ENCODE measurements at places on chromosomes 3 and 15.

GRCh38 chr15:41822471-41822870 is 5.4 kb upstream of the JMJD7 start:
- DNase-seq = no peak

DNA sequence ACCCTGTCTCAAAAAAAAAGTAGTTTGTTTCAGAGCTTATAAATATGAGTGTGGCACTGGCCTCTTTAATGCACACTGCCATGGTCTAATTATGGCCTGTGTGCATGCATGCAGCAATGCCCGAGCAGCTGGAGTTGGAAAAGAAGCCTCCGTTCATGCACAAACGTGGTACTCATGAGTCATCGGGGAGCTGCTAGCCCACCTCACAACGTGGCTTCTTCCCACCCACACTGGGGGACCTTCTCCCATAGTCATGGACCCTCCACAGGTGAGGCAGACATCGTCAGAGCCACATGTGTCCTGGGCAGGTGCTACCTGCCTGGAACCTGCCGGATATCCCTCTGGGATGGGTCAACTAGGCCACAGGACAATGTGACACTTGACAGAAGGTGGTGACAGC is 66.7 kb downstream of the ATP10A start:
- DNase-seq = no peak

DNA sequence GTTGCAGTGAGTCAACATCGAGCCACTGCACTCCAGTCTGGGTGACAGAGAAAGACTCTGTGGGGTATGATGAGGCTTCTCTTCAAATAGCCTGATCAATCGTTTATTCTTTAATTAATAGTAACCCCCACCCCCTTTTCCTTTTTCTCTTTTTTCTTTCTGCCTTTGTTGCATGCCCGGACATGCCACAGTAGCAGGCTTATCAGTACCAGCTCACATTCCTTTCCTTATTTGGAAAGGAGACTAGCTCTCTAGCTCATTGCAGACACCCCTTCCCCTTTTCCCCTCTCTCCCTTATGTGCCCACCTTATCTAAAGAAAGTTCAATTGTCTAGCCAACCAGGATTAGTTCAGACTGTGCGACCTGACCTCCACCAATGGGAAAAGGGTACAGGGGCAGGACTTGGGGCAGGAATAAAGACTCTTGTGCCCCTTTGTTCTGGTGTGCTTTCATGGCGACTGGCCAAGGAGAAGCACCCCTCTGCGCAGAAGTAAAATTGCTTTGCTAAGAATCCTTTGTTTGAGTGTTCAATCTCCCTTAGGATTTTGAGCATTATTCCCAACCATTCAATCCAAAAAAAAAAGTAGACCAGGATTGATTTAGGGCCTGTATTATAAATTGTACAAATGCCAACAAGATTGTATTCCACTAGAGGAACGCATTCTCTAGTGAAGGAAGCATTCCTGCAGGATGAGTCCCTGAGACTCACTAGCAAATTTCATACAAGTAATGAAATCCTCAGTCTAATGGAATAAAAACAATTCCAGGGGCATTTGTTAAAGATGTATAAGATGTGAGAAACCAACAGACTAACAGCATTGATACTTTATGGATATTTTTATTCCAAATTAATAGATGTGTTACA is 95.8 kb upstream of the SNRPN start:
- DNase-seq = no peak

DNA sequence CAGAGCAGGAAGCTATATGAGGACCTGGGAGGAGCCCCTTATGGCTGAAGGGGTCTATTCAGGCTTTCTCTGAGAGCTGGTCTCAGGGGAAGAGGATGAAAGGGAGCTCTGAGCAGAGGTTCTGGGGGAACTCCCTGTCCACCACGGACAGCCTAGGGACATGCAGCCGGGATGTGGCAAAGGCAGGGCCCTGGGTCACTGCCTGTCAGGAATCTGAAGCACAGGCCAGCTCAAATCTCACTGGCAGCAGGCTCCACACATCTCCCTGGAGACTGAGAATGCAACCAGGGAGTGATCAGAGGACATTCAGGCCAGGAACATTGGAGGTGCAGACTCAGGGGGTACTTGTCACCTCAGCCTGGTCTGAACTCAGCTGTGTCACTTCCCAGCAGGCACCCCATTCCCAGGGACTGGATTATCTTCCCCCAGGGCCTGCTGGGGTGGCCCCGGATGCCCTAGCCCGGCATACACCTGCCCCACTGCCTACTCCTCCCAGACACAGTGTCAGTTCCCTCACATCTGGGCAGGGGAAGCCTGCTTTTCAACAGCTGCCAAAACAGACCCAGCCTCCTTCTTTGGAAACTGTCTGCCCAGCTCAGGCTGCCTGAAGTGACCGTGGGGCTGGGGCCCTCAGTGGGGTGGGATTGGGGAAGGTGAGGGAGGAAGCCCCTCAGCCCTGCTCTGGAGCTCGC is 18.3 kb upstream of the SEMA3F start:
- DNase-seq = no peak

GRCh38 chr15:81504170-81504905 is 130.3 kb upstream of the TMC3 start:
- DNase-seq = no peak

GRCh38 chr15:48449734-48450133 is 118.5 kb downstream of the DUT start:
- no peak for DNase-seq

DNA sequence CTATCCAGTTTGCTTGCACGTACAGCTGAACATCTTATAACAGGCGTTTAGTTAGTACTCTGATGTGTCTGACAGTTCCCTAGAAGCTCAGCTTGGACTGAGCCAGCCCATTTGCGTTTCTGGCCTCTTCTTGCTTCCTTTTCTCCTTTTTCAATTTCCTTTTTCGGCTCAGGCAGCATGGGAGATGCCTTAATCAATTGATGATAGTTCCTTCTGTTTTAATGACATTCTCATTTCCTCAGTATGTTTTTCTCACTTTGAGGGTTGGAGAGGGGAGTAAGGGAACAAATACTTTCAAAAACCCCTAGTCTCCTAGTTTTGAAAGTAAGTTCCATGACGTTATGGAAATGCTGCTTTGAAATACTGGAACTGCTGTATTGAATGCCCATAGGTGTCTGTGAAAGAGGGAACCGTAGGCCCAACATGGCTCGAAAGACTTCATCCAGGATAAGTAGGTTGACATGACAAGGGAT is 18.9 kb downstream of the IL1RAP start:
- no peak for DNase-seq

DNA sequence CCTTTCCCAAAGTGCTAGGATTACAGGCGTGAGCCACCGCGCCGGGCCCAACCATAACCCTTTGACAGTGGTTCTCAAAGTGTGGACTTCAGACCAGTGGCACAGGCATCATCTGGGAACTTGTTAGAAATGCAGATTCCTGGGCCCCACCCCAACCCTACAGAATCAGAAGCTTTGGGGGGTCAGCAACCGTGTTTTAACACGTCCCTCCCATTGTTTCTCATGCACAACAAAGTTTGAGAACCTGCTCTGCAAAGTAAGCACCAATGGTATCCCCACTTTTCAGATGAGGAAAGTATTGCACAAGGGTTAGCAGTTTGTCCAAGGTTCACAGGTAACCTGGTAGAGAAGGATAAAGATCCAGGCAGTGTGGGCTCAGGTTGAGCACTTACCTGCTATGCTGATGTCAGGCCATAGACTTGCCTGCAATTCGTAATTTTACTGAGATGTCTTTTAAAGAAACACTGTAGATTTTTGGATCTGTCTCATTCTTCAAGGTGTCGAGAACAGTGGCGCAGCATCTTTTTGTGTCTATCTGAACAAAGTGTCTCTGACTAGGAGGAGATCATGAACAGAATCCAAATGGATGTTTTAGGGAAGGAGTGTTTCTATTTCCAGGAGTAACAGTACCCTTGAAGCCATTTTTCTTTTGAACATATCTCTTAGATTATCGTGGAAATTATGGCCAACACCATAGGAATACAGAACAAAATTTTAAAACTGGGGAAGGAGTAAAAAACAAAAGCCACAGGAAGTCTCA is 2.5 kb downstream of the GXYLT2 start:
- no peak for DNase-seq

- DNase-seq = no peak
Measured at GRCh38 chr3:380801-381200, 184.2 kb downstream of the CHL1 start.

DNA sequence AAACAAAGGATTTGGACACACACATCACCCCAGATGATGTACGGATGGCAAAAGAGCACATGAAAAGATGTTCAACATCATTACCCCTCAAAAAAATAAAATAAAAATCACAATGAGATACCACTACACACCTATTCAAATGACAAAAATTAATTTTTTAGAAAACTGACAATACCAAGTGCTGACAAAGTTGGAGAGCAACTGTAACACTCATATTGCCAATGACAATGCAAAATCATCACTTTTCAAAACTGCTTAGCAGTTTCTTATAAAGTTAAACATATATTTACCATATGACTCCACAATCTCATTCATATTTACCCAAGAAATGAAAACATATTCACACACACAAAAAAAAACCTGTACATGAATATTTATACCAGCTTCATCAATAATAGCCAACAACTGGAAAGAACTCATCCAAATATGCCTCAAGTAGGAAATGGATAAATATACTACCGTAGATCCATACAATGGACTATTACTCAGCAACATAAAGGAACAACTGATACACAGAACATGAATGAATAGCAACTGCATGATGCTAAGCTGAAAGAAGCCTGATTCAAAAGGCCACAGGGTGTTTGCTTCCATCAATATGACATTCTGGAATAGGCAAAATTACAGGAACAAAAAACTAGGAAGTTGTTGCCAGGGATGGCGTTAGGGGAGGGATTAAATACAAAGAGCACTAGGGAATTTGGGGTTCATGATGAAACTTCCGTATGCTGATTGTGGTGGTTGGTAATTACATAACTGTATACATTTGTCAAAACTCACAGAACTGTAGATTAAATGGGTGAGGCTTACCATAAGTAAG is 1.3 kb downstream of the FSIP1 start:
- no peak for DNase-seq

DNA sequence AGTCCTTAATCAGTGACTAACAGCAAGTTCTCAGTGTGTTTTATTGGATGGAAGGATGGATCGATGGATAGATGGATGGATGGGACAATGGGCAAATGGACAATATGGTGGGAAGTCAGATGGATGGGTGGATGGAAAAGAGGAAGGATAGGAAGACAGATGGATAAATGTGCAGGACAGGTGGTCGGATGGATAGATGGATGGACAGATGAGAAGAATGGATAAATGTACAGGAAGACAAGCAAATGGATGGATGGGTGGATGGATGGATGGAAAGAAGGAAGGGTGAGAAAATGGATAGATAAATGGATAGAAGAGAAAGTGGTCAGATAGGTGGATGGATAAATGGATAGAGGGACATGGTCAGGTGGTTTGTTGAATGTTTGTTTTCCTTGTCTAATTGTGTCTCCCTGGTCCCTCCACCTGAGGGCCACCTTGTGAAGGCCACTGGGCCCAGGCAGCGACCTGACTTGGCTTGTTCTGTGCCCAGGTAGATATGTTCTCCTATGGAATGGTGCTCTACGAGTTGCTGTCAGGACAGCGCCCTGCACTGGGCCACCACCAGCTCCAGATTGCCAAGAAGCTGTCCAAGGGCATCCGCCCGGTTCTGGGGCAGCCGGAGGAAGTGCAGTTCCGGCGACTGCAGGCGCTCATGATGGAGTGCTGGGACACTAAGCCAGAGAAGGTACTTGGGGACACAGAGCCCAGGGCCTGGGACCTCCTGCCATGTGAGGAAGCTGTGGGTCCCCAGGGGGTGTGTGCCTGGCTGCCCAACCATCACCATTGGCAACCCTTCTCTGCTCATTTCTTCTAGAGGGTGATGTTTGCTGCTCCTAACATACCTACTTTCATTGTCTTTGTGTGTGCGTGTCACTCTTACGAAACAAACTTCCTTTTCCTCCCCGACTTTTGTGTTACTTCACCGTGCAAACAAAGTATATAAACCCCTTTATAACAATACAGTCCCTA is 137.5 kb downstream of the LRRK1 start:
- no peak for DNase-seq

DNA sequence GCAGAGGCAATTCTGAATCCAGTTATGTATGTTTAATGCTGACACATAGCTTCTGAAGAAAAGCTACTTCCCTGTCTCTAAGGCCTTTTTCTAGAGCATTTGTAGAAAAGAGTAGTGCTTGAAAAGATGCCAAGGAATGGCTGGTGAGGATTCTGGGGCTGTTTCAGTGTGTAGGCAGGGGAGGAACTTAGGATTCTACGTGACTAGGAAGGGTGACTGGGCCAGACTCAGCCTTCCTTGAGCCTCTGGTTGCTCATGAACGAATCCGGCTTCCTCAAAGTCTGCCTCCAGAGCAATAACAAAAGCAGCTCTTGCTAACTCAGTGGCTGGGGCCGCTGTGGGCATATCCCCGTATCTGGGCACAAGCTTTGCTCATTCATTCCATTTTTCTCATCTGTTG is 104.8 kb upstream of the WNT5A start:
- DNase-seq = no peak

- no peak for DNase-seq
Measured at GRCh38 chr15:26615188-26615926, 157.5 kb downstream of the GABRB3 start.

- no peak for DNase-seq
Measured at GRCh38 chr3:134143828-134144401, 106.7 kb downstream of the RYK start.

- no peak for DNase-seq
Measured at GRCh38 chr3:122913539-122914100, 113.9 kb downstream of the SEMA5B start.

- no peak for DNase-seq
Measured at GRCh38 chr3:186713499-186713898, 3.7 kb upstream of the KNG1 start.

GRCh38 chr3:98012979-98013378 is 22.1 kb downstream of the GABRR3 start:
- DNase-seq = no peak

DNA sequence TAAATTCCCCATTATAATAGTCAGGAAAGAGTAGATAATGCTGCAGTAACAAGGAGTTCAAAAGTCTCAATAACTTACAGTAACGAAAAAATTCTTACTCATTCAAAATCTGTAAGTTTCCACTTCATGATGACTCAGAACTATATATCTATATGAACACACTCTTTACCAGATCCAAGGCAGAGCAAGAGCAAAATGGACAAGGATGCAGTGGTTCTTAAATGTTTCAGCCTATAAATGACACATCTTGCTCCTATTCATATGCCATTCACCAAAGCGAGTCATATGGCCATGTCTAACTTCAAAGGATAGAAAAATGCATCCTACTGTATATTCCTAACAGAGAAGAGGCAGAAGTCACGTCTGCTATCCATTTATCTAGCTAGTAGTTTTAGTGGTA is 787.7 kb downstream of the NAALADL2 start:
- no peak for DNase-seq

- DNase-seq = peak; percentile 35
Measured at GRCh38 chr3:186254676-186255650, 107.1 kb downstream of the DGKG start.

- DNase-seq = no peak
Measured at GRCh38 chr15:81118361-81118760, 15.7 kb upstream of the CFAP161 start.

DNA sequence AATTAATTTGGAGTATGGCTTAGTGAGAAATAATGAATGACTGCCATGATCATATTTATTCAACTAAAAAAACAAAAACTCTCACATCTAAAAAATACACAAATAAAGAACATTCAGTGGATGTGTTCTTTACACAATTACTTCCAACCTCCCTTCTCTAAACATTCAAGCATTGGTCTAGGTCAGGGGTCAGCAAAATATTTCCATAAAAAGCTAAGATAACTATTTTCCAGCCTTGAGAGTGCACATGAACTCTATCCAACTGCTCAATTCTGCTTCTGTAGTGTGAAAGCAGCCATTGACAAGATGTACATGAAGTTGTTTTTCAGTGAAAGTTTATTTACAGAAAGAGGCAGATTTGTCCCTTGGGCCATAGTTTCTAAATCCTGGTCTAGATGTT is 406.3 kb downstream of the MAGI1 start:
- DNase-seq = no peak

Measured in T-helper 1 cell (primary cell).